ENCODE measurements at places on chromosomes 16 and 17. TPM values are rescaled to one million over a fixed set of nuclear protein-coding genes. Genes with fewer than 3 reads are reported as not detected.

Gene PRKCA
- total RNA-seq, result 15.2 TPM

Gene HASPIN
- total RNA-seq, result 7.8 TPM

Gene ANKRD40CL
- not detected for total RNA-seq

Gene RARA
- total RNA-seq, result 26.5 TPM

Gene ZG16B
- total RNA-seq, result 0.33 TPM

Gene EME1
- total RNA-seq, result 2.3 TPM

Gene PAGR1
- 23.7 TPM for total RNA-seq

Gene NOG
- total RNA-seq, result 3.9 TPM

Gene DHRS7C
- total RNA-seq, result not detected

Gene SYT17
- total RNA-seq, result 2.4 TPM

Gene HIC1
- 54.6 TPM for total RNA-seq

Gene SPATA22
- not detected for total RNA-seq

Gene CLEC16A
- total RNA-seq, result 28.8 TPM

Gene TRPV2
- 22.9 TPM for total RNA-seq

Gene SLC13A2
- total RNA-seq, result not detected

Gene LLGL2
- 4.6 TPM for total RNA-seq

Gene PPM1E
- under 0.01 TPM for total RNA-seq

Gene TP53TG3B
- not detected for total RNA-seq

Gene TM4SF5
- total RNA-seq, result not detected

Gene LITAF
- total RNA-seq, result 4.0 TPM

Gene TEX19
- under 0.01 TPM for total RNA-seq

Gene ADGRG1
- 58.5 TPM for total RNA-seq

Gene ALOX15
- not detected for total RNA-seq

Gene ZNF597
- 2.9 TPM for total RNA-seq

Gene SLC5A10
- not detected for total RNA-seq

Gene PKMYT1
- total RNA-seq, result 11.4 TPM

Gene AOC3
- under 0.01 TPM for total RNA-seq

Gene CSH2
- not detected for total RNA-seq

Gene C17orf50
- total RNA-seq, result not detected

Gene KRTAP3-1
- total RNA-seq, result not detected

Gene TRIM65
- total RNA-seq, result 35.6 TPM

Gene SPIRE2
- 1.1 TPM for total RNA-seq

Gene XYLT1
- 0.98 TPM for total RNA-seq

Gene ST6GALNAC2
- under 0.01 TPM for total RNA-seq

Gene CDK5RAP3
- 41.8 TPM for total RNA-seq

Gene NAGS
- total RNA-seq, result 11.7 TPM

Gene KANSL1
- 66.0 TPM for total RNA-seq

Gene SAMD14
- 5.3 TPM for total RNA-seq

Gene CDT1
- 12.1 TPM for total RNA-seq

Data from vein endothelial cell (primary cell).